ENCODE measurements at places on chromosomes 5 and 9.

DNA sequence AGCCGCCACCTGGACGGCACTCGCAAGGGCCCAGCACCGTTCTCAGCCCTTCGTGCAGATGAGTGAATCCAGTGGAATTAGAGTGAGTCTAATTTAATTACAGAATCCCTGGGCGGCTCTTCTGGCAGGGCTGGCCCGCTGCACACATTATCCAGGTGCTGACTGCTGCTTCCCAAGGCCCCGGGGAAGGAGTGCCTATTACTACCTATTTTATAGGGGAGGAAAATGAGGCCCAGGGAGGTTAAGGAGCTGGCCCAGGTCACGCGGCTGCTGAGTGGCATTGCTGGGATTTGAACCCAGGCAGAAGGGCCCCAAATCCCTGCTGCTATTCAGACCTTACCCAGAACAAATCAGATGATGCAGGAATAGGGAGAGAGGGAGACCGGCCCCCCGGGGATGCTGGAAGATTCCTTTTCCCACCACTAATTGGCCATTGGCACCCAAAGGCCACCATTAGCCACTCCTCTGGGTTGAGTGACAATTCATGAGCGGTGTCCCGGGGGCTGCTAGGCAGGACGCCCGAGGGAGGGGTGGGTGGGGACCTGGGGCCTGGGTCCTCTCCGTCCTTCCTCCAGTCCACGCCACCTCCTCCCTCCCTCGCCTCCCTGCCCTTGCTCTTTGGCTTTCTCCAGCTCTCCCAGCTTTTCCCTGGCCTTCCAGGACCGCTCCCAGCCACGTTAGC, 10.3 kb upstream of the QRFP start:
- DNase-seq, result no peak

GRCh38 chr5:4613440-4613839, 526.7 kb upstream of the ADAMTS16 start:
- DNase-seq, result no peak

DNA sequence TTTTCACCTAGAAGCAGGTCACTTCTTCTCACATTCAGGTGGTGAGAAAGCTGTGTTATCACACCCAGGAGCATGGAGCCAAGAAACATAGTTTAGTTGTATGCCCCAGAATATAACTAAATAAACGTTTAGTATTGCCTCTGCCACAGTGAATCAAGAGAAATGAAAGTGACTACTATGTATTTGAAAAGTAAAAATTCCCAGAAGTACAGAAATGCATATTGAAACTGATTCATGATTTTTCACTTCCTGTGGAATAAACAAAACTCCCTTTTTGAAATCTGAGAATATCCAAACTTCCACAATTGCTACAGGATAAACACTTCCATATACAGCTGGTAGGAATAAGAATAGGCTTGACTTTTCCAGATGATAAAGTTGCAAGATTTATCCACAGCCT, 15.3 kb upstream of the NINJ1 start:
- no peak for DNase-seq

DNA sequence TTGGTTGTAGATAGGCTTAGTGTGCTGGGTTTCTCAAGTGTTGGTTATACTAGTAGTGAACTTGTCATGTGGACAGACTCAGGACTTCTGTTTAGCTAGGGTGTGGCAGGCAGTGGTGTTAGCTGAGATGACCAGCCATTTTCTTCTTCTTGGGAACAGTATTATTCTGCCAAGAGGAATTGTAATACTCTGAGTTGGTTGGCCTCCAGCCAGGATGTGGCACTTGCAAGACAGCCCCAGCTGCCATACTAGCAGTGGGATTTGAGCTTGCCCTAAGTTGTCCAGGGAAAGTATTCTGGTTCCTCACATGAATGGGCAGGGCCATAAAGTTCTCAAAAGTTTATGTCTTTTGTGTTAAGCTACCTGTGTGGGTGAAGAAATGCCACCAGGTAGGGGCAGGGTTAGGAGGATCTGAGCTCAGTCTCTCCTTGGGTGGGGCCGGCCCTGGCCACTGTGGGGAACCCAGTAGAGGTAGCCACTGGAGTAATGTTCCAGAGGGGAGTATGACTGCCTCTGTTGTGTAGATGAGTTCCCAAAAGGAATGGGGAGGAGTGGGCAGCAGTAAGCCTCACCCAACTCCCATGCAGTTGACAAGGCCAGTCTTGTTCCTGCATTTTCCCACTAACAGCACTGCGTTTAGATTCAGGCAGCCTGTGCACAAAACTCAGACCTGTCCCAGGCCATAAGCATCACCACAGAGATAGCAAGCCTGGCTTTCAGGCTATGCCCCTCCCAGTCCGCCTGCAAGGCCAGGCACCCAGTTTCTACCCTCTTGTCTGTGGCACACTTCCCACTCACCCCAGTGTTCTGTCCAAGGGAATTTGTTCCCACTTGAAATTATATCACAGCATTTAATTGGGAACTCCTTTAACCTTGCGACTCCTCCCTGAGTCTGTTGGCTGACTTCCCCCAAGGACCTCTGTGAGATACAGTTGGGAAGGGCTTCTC, 250.7 kb downstream of the ANXA1 start:
- no peak for DNase-seq

- DNase-seq, result peak; percentile 91
These were observed 12.8 kb downstream of the OR1J1 start for GRCh38 chr9:122464633-122465567.

- no peak for DNase-seq
These were observed 24.2 kb downstream of the TCF7 start for GRCh38 chr5:134138416-134139376.

DNA sequence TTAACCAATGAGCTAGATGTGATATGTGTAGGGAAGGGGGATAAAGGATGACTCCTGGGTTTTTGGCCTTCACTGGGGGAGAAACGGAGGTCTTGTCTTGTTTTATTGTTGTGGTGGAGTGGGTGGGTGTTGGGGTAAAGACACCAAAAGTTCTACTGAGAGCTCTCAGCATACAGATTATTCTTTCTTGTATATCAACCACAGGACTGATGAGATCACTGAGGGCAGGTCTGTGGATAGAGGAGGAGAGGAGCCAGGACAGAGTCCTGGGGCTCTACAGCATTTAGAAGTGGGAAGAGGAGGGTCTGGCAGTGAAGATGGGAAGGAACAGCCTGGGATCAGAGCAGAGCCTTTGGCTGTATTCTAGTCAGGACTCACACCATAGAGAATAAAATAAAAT, 310.8 kb downstream of the ARHGAP26 start:
- DNase-seq, result no peak

DNA sequence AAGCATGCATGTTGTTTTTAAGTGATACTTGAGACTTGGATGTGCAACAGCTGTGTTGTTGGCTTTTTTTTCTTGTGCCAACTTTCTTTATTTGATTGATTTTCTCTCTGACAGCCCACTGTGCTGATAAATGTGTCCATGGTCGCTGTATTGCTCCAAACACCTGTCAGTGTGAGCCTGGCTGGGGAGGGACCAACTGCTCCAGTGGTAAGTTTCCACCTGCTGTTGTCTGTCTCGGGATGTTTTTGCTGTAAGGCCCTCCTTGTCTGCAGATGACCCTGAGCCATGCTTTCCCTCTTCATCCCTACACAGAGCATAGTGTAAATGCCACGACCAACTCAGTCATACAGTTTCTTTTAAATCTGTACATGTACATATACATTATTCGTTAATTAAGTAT, 79.2 kb downstream of the MEGF10 start:
- DNase-seq, result peak; percentile 21

DNA sequence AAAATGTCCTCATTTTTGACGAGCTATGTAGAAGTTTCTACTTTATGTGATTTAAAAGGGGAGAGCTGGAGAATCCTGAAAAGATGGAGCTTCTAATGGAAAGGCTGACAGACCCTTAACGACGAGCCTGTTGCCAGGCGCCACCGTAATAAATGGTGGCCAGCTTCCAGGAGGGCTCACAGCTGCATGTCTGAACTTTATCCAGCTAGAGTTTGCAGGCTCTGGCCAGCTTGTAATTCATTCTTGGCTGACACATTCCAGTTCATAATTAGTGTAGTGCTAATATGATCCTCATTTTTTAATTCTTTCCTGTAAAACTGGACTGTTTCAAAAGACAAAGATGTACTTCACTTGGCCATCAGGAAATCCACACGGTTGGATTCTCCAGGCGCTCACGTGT, 246.7 kb downstream of the GAS1 start:
- DNase-seq, result no peak

GRCh38 chr9:84271531-84271900, 69.0 kb downstream of the SLC28A3 start:
- DNase-seq, result no peak

DNA sequence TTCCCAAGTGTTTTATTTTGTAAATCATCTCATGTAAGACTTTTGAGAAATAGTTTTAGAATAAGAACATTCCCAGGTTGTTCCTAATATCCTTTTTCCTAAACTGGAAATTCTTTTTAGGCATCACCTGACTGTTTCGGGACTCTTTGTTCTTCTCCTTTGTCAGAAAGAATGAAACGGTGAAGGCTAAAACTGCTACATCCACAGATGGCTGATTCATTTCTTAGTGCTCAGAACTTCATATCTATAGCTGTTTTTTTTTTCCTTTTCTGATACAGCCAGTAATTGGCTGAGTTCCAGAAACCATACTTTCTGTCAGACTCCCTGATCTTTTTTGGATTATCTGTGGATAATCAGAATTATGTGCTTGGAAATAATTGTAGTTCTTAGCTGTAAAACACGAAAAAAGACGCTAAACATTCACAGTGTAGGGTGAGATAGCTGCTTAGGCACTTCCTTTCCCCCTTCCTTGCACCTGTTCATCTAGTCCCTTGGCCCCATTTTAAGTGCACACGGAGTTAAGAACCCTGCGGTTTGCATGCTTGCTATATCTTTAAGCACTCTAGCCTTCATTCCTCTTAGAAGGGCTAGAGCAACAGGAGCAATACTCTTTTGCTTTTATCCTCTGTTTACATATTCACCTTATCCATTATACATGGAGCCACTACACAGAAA, 283.9 kb downstream of the PJA2 start:
- no peak for DNase-seq

- DNase-seq, result no peak
These were observed 12.8 kb upstream of the GPX3 start for GRCh38 chr5:151007430-151008209.

GRCh38 chr5:22736443-22737003, 116.6 kb downstream of the CDH12 start:
- no peak for DNase-seq
